ENCODE measurements at places on chromosomes 1 and 21.
A peak's percentile ranks its signal among the peaks of the same experiment; 100 is the strongest.

DNA sequence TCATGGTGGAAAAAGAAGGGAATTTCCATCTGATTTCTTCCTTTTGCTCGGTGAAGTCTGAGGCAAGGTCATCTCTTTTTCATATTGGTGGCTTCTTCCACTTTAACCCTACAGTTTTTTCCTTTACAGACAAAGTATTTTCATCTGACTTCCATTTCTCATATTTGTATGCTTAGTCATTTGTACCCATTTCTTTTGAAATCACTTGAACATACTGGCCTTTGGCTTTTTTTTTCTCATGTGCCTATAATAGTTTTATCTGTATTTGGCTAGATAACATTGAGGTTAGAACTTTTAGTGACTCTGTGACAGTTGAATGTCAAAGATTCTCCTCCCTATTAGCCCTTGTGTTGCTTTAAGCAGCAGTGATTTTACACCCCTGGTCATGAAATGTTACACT is 27.7 kb downstream of the IL12RB2 start:
- no peak for DNase-seq

DNA sequence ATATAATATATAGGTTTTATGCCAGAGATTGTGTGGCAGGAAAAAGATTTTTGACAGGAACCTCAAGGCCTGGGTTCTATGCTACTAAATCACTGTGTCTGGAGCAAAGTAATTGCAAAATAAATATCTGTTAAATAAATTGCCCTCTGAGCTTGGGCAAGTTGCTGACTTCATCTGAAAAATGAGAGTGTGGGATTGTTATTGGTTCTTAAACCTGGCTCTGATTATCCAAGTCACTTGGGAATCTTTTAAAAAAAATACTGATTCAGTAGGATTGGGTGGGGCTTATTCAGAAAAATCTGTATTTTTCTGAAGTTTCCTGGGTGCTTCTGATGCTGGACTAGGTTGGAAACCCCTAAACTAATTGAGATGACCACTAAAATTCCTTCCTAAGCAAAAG is 174.1 kb upstream of the SGIP1 start:
- DNase-seq = no peak

DNA sequence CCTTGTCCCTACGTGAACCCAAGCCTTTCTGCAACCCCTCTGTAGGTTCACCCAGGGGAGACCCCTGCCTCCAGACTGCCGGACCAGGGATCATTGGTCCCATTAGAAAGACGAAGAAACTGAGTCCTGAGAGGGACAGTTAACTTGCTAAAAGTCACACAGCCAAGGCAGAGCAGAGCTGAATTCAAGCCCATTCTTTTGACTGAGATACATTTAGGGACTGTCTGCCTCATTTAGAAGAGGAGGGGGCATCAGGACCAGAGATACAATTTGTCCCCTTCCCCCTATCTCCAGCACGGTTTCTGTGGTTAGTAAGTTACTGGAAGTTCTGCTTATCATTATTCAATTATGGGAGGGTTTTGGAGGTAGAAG is 19.1 kb downstream of the KCNQ4 start:
- DNase-seq = no peak

DNA sequence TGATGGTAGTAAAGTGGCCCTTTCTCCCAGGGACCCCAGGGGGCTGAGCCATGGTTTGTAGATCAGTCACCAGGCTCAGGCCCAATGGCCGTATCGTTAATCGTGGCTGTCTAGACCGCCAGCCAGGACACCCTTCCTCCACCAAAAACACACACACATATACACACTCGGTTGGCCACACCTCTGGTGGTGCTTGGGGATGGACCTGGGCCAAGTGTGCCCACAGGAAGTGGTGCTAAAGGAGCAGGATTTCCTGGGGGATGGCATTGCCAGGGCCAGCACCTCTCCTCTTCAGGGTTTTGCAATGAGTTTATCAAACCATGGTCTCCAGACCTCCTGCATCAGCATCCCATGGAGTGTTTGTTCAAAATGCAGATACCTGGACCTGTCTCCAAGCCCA is 36.2 kb downstream of the CITED4 start:
- DNase-seq = no peak

DNA sequence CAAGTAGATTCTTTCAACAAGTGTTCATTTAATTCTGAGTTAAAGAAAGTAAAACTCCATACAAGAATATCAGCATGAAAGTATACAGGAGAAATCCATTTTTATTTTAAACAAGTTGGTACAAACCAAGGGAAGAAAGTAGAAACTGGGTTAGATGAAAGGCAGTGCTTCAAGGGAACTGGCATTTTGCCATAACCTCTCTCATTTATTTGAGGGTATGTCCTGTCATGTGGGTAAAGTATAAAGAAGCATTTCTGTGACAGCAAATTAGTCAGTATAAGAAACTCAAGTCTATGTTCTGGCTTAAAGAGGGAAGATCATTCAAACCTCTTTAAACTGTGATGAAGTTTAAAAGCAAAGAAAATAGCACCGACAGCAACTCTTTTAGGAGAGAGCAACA is 32.0 kb downstream of the OLFM3 start:
- no peak for DNase-seq

DNA sequence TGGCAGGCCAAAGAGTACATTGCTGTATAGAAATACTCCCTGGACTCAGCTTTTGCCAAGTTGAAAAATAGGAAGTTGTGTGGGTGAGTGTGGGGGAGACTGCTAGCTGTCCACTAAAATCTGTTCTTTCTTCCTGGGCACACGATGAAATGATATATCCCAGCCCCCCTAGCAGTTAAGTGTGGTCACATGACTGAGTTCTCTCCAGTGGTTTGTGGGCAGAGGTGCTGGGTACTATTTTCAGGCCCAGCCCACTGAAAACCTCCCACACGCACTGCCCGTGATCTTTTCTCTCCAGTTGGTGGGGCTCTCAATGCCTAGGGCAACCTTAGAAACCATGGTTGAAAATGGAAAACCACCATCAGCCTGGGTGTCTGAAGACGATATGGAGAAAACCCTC is 119.7 kb upstream of the LMO4 start:
- DNase-seq = no peak

- DNase-seq = peak; percentile 32
These were observed 49.8 kb upstream of the MTF2 start for GRCh38 chr1:93029317-93029716.

GRCh38 chr1:192024881-192025280 is 133.4 kb upstream of the RGS18 start:
- no peak for DNase-seq

Data from CD8-positive, alpha-beta T cell (primary cell).